ENCODE measurements at places on chromosomes 11 and 22. TPM values are rescaled to one million over a fixed set of nuclear protein-coding genes. Genes with fewer than 3 reads are reported as not detected.
A peak's percentile ranks its signal among the peaks of the same experiment; 100 is the strongest.

DNA sequence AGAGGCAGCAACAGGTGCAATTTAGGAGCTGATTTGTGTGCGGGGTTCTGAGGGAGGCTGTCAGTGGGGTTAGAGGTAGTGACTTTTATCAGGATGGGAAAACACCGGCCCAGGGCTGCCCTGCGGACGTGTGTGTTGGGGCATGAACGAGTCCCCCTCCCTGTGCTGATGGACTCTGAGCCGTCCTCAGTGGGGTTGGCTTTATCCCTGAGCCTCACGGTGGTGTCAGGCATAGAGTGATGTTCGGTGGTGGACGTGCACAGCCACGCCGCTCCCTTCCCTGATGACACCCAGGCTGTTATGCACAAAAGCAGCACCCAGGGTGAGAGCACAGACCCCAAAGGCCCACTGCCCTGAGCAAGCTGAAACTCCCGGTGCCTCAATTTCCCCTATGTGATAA, 809.1 kb downstream of the BRD1 start:
- DNase-seq = no peak

DNA sequence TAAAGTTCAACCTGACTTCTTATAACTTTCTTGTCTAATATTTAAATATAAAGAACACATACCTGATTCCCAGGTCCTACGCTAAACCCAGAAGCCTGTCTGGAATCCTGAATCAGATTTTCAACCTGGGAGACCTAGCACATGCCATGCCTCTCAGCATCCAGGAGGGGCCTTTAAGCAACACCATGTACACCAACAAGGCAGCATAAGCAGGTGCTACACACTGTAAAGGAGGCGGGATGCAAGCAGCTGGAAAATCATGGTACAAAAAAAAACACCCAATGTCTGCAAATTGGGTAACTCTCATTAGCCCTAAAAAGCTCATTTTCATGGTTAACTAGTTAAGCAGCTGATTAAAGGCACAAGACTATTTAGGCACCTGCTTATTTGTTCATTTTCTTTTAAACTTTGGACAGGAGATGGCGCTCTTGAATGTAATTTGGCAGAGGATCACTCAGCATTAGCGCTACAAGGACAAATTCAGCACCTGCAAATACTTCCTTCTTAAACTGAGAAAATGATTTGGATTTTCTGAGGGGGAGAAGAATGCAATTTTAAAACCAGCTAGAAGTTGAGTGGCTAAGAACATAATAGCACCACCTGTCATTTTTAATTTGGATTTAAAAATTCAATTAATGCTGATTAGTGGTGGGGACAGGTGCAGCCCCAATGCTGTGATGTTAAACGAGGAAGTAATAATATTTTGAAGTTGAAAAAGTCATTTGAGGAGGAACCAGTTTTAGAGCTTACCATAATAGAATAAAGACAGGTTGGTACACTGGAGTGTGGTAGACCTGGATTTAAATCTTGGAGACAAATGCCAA, 104.0 kb downstream of the FAR1 start:
- peak; percentile 76 for DNase-seq

- no peak for DNase-seq
Observed at GRCh38 chr11:116928845-116929244, 91.4 kb upstream of the APOA1 start.

DNA sequence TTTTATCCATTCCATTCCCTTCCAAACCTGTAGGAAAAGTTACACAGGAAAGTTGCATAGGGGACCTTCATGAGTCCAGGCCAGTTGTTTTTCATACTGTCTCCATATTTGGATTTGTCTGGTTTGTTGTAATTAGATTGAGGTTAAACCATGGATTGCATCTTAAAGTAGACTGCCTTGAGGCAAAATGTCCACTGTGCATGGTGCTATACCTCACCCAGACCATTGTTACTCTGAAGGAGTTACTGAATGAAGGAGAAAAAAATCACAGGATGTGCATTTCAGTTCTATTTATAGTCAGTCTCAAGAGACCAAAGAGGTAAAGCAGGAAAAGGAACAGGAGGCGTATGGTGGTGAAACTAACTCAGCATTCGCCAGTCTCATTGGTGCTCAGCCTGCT, 29.6 kb upstream of the L3MBTL2 start:
- no peak for DNase-seq

- DNase-seq = no peak
Observed at GRCh38 chr22:44382116-44383038, 69.6 kb upstream of the SHISAL1 start.

- peak; percentile 81 for DNase-seq
Observed at GRCh38 chr11:12770966-12771597, 96.9 kb downstream of the TEAD1 start.

DNA sequence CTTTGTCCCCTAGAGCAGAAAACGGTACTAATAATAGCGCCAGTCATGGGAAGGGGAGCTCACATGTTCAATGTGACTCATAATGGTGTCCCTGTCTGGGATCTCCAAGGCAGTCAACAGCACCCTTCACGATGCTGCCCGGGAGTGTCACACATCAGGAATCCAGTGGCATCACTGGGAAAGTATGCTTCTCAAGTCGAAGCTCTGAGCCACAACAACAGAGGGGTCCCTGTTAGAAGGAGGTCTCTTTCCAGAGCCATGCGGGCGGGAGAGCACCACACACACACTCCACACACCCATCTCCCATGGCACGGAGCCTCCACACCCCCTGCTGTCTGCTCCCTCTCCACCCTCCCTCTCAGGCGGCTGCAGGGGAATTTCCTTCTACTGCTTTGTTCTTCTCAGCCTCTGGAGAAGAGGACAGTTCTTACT, 119.7 kb downstream of the ETS1 start:
- DNase-seq = peak; percentile 58

DNA sequence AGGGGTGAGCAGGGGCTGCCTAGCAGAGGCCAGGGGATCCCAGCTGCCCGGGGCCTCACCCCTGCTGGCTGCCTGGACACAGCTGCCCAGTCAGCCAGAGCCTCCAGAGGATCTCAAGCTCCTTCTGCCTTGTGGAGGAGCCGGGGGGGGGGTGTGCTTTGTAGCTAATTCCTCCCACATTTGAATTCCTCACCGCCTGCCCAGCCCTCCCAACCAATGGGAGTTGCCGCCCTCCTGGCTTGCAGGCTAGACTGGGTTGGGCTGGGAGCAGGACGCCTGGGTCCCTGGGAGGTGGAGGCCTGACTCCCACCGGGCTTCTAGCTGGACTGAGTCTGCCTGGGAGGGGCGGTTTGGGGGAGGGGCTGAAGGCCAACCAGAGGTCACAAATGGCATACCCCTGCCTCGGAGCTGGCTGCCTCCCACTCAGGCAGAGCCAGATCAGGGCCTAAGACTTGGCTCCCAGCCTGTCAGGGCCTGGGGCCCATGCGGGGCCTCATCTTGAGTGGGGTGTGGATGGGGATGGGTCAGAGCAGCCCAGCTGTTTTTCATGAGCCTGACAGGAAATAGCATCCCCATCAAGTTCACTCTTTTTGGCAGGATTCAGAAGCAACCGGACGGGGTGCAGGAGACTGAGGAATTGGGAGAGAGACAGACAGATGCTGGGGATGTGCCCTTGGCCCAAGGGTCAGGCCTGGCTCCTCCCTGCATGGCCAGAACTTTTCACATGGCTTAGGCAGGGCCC, 29.2 kb upstream of the PDE2A start:
- no peak for DNase-seq

- DNase-seq = no peak
Observed at GRCh38 chr22:48821346-48821690, 1006.4 kb downstream of the BRD1 start.

- DNase-seq = peak; percentile 74
Observed at GRCh38 chr22:30386960-30387827, at the start of gene RNF215. Gene RNF215 (minus strand): TSS chr22:30387411. CDS start chr22:30387313, 98 bp downstream.

GRCh38 chr11:130858215-130858614, 58.1 kb downstream of the SNX19 start:
- no peak for DNase-seq

- DNase-seq = no peak
Observed at GRCh38 chr11:8386134-8386864, 122.6 kb upstream of the LMO1 start.

GRCh38 chr11:70033711-70034070, 44.4 kb upstream of the ANO1 start:
- DNase-seq = no peak

GRCh38 chr11:134079317-134079716, 10.4 kb downstream of the JAM3 start:
- no peak for DNase-seq

DNA sequence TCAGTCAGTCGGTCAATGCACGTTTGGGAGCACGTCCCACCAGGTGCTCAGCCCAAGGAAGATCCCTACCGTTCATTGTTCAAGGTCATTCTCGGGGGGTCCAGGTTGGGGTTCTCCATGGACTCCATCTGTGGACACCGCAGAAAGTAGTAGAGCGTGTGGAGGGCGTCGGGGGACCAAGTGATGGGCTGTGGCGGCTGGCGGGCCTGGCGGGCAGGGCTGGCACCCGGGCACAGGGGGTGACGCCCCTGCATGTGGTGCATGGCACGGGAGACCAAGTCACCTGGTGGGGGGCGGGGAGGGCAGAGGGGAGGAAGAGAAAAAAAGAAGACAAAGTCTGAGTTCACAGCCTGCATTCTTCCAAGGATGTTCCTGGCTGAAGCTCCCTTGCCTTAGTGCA, 91.8 kb downstream of the NAT10 start:
- no peak for DNase-seq

DNA sequence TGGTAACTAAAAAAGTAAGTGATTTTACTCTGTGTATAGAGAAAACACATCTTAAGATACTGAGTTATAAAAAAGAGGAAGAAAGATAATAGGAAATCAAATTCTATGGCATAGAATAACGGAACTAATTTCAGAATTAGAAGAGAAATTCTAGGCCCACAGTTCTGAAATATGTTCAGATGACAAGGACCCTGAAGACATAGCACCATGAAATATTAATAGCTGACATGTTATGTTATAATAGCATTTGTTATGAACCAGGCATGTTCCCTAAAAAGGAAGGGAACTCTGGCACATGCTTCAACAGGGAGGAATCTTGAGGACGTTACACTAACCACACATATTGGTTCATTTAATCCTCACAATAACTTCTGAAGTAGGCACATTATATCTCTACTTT, 32.7 kb downstream of the PRDM10 start:
- DNase-seq = no peak

DNA sequence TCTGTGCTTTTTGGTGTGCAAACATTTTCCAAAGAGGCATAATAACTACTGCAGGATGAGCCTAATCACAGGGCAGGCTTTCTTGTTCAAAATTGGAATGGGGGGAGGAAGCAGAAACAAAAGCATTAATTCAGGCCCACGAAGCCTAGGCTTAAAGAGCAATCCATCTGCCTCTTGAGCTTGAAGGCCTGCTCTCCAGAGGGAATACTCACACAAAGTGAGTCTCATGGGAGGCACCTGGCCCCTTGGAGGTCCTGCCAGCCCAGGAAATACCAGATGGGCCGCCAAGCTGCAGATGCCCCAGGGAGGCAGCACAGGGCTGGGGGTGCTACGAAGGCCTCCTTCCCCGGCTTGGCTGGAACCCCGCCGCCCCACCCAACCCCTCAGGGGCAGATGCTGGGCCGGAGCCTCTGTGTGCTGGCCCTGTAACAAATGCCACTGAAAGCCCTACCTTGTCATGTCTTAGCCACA, 39.3 kb upstream of the COMT start:
- no peak for DNase-seq

DNA sequence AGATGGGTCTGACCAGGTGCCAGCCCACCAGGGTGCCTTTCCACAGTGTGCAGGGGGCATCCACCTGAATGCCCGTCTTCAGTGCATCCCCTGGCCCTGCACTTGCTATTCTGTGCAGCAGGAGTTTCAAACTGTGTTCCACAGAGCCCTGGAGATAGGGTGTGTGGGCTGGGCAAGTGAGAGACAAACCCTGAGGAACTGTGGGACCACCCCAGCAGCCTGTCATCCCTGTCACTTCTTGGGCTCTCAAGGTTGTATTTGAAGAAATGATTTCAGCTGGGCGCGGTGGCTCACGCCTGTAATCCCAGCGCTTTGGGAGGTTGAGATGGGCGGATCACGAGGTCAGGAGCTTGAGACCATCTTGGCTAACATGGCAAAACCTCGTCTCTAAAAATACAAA, 6.4 kb upstream of the DGAT2 start:
- DNase-seq = no peak

DNA sequence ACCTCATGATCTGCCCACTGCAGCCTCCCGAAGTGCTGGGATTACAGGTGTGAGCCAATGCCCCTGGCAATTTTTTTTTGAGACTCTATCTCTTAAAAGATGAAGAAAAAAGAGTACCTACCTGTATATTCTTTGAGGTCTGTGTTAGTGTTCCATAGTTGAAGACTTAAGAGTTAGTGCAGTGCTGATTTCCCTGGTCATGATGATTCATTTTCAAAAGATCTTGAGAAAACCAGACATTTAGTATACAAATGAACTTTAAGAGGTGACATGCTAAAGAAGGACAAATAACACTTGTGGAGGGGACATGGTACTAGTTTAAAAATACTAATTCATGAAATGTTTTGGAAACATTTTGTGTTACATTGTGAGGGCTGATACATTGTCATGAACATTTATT, 17.7 kb downstream of the CBL start:
- no peak for DNase-seq

GRCh38 chr11:35558513-35558912, 33.1 kb upstream of the PAMR1 start:
- DNase-seq = no peak

DNA sequence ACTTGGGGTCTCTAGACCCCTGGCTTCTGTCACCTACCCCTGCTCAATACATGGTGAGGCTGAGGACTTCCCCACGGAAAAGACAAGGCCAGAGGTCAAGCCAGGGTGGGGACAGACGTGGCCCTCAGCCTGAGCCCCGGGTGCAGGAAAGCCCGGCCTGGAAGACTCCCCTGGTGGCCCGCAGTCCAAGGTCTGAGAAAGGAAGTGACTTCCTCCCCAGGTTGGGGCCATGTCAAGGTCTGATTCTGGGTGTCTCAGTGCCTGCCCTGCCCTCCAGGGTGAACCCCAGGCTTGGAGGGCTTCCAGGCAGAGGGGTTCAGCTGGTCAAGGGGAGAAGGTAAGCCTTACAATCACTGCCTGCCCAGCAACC, 3.9 kb downstream of the CTSD start:
- no peak for DNase-seq

DNA sequence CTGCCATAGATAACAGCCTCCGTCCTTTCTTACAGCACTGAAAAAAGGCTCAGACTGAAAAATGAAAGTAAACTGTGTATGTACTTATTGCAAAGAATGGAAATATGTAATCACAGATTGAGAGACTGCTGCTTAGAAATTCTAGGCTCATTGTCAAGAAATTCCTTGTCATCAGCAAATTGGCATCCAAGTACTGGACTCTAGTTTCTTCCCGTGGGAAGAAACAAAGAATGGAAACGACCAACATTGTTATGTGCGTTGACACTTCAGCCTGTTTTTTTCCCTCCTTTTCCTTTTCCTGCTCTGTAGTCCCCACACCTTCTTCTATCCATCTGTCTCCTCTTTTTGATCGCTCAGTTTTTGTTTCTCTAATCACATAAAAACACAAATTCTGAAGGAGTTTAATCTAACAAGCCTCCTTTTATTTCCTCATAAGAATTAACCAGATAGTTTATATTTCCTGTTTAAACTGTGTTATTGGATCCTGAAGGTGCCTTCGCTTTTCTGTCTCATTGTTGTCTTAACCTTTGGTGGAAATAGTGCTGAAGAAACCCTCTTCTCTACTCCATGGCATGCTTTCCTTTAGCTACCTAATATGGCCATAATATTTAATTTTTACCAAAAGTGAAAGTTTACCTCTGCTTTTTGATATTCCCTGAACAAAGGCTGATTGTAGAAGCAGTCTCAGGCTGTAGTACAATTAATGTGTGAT, 20.0 kb upstream of the CASP12 start:
- peak; percentile 62 for DNase-seq

DDX10 gene
- 113 TPM for total RNA-seq

TRIM6 gene
- total RNA-seq = 0.75 TPM

SUSD2 gene
- 13.3 TPM for total RNA-seq

CRYBB3 gene
- 0.61 TPM for total RNA-seq
